Activated CD4-positive, alpha-beta T cell treated with anti-CD3 and anti-CD28 coated beads, Interleukin-2, Interleukin-4, amounts not matched to agents 100 ng/mL and 50 ng/mL, durations not matched to agents 16 hours and 8 hours (primary cell): ENCODE measurements at places on chromosomes 1 and 21.

- no peak for DNase-seq
These were observed 249.3 kb downstream of the ZNF648 start for GRCh38 chr1:181812208-181812607.

GRCh38 chr1:94883691-94884090 is 43.2 kb downstream of the CNN3 start:
- no peak for DNase-seq

DNA sequence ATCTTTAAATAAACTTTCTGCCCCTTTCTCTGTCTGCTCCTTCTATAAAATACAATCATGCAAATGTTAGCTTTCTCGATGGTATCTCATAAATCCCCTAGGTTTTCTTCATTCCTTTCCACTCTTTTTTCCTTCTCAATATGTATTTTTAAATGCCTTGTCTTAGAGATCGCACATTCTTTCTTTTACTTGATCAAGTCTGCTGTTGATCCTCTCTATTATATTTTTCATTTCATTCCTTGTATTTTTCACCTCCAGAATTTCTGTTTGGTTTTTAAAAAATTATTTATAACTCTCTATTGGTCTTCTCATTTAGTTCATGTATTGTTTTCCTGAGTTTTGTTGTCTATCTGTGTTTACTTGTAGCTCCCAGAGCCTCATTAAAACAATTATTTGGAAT is 36.0 kb downstream of the TNFSF4 start:
- DNase-seq: no peak

DNA sequence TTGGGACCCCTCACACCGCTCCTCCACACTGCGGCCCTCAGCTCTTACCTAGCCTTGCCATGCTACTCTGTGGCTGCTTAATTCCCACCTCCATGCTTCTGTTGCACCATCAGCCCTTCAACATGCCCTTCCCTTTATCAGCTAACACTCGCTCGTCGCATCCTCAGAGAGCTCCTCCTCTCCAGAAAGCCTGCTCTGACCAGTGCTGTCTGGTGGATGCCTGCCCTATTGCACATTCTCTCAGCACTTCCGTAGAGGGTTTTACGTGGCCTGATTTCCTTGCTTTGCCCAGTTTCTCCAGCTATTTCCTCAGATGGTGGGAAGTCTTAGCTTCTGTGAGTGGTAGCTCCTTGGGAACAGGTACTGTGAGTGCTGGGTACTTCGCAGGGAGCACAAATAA is 10.3 kb upstream of the LAD1 start:
- no peak for DNase-seq

DNA sequence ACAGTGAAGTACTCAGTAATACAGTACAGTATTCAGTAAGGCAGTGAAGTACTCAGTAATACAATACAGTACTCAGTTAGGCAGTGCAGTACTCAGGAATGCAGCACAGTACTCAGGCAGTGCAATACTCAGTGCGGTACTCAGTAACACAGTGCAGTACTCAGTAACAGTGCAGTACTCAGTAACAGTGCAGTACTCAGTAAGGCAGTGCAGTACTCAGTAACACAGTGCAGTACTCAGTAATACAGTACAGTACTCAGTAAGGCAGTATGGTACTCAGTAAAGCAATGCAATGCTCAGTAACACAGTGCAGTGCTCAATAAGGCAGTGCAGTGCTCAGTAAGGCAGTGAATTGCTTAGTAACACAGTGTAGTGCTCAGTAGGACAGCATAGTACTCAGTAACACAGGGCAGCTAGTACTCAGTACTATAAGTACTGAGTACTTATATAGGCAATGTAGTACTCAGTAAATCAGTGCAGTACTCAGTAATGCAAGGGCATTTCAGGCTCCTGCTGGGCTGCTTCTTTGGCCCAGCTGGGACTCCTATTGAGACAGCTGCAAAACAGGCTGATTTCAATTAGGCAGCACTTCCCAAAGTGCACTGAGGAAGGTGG is 411.3 kb downstream of the DISC1 start:
- DNase-seq: no peak

DNA sequence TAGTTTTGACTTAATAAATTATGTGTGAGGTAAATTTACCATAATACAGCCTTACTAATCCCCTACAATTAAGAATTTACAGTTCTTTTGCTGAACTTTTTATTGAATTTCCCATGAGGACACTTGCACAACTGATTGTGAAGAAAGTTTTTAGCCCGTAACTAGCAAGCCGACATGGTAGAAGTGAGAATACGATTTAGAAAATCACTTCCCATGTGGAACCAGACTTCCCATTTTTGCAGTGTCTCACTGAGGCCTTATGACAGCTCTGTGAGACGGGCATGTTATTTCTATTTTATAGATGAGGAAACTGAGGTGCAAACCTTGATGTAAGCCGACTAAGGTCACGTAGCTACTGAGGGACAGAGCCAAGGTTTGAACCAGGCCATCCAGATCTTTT is 32.5 kb upstream of the LMO4 start:
- DNase-seq: no peak

DNA sequence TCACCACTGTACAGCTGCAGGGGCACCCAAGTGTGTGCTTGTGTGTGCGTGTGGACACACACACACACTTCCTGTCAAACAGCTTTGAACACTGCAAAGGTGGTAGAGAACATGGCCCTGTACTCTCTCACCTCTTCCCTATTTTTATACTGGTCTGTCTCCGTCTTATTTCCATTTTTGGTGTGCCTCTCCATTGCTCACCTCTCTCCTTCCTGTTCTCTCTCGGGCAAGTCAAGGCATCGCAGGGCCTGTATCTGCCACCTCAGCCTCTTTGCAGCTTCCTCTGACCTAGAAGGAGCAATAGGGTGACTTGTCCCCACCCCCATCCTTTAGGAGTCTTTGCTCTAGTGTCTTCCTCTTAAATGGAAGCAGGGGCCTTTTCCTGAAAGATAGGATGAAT is 2.2 kb downstream of the SMCP start:
- DNase-seq: no peak

DNA sequence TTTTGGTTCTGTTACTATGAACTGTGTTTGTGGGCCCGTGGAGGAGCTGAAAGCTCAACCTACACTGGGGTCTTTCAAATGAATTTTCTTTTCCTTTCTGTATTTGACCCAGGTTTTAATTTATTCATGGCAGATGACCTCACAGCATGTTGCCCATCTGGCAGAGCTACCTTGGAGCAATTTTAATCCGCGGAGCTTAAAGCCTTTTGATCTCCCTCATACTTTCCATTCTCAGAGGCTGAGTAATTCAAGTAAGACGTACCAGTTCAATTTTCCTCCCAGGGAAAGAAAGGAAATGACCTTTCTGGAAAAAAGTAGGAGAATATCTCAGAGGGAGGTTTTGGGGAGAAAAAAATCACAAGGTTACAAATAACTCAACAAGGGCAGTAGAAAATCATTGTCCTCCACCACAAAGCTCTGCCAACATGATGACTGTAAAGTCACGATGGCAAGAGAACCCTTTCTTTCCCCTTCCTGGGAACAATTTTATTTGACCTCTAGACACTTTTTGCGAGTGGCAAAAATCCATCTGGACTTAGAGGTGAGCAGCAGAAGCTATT is 21.6 kb upstream of the PCP4 start:
- no peak for DNase-seq

DNA sequence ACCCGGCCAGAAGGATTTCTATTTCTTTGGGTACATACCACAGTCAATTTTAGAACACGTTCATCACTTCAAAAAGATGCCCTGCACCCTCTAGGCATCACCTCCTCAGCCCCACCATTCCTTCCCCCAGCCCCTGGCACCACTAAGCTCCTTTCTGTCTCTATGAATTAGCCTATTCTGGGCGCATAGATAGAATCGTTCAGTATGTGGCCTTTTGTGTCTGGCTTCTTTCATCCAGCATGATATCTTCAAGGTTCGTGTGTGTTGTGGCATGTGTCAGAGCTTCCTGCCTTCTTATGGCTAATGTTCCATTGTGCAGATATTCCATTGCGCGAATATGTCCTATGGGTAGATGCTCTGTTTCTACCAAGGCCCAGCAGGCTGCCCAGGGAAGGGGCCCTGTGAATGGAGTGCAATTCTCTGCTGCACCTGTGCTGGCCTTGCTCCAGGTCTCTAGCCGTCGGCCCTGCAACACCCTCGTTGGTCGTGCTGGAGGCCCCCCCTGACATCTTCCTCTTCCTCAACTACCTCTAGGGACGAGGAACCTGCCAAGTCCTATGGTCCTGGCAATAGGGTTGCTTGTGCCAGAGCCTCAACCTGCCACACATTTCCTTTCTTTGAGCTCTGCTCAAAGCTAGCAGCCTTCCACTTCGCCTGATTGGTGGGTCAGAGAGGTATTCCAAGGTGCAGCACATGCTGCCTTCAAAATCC is 113.5 kb downstream of the RIPK4 start:
- DNase-seq: no peak

- no peak for DNase-seq
These were observed 709.9 kb upstream of the ADGRL4 start for GRCh38 chr1:79716447-79716846.

DNA sequence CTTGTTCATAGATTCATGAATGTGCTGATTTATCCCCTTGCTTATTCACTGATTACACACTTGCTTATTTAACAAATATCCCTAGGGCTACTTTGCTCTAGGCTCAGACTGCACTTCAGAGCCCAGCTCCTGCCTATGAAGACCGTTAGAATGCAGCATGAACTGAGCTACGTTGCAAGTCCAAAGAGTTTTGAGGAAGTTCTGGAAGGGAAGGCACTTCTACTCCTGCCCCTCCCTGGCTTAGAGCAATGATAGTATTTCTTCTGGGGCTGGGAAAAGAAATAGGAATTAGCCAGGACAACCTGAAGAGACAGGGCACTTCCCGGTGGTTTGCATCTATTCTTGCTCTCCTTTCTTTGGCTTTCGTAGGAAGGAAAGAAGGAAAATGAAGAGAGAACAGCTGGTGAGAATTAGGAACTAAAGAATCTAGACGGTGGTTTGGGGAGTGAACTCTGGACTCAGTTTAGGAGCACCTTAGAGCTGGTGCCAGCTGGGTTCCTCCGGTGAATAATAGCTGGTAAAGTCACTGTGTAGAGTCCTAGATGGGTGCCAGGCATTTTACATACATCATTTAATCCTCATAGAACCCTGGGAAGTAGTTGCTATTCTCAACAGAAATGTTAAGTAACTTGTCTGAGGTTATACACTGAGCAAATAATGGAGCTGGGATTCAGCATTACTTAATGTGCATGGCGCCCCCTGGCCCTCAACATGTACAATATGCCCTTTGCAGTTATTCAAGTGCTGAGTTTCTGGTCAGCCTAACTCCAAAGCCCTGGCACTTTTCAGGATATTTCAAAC is 65.9 kb downstream of the NDUFS5 start:
- no peak for DNase-seq

- no peak for DNase-seq
These were observed 120.9 kb upstream of the PPP2R5A start for GRCh38 chr1:212164095-212164872.

- DNase-seq: no peak
These were observed 82.3 kb downstream of the ITPKB start for GRCh38 chr1:226656601-226657277.

DNA sequence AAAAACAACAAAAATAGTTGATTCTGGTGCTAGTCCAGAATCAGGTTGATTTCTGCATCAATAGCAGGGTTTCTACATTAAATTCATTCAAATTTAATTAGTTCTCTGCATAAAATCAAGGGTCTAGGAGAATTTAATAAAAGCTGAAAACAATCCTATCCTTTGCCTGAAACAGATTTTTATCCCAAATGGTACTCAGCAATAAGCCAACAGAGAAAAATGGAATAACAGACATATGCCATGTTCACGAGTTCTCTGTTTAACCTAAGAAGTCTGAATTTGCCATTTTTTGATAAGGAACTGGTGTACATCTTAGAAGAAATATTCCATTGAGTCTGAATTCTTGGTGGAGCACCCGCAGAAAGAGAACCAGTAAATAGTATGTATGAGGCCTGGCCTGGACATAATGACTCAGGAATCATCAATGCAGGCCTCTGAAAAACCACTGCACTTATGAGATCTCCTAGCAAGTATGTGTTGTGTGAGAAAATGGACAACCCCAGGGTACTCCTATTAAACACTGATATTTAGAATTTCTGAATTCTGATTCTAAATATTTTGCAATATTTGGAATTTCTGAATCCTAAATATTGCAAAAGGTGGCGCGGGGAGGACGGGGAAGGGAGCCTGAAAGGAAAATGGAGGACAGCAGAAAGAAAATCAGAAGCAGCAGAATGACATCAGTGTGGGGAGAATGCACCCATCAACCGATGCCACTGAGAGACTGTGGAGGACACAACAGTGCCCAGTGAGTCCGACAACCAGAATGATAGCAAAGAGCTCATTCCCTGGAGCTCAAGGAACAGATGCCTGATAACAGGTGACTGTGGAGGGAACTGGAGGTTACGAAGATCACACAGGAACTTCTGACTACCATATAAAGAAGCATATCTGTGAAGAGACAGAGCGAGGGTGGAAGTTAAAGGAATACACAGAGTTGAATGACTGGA is 97.6 kb downstream of the APP start:
- DNase-seq: no peak

DNA sequence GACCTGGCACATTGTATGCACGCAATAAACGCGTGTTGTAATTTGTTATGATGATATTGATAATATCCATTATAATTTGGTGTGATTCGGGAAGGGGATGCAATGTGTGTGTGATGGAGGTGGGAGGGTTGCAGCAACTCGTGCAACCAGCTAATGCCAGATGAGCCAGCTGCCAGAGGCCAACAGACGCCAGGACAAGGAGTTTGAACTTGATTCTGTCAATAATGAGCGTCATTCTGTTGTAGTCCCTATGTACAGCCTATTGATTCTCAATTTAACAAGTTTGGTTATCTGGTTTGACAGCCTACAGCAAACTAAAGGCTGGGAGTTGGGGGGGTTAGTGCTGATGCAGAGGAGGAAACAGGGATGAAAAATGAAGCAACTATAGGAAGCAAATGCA is 35.5 kb downstream of the TIAM1 start:
- no peak for DNase-seq

DNA sequence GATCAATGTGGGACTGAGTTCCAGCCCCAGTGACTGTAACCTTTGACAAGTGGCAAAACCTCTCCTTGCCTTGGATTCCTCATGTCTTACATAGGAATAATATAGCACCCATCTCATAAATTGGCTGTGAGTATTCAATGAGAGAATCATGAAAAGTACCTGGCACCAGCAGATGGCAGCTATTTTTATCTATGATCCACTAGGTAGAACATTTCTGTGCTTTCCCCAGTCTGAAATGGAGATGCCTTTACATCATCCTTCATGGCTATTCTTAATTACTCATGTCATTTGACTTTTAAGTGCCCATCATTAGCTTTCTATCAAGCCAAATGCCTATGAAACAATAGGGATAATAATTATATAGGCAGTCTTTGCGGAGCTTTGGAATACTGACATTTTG is 130.1 kb downstream of the TGFB2 start:
- no peak for DNase-seq

GRCh38 chr21:44618504-44618903 is 6.6 kb downstream of the KRTAP10-8 start:
- DNase-seq: no peak

DNA sequence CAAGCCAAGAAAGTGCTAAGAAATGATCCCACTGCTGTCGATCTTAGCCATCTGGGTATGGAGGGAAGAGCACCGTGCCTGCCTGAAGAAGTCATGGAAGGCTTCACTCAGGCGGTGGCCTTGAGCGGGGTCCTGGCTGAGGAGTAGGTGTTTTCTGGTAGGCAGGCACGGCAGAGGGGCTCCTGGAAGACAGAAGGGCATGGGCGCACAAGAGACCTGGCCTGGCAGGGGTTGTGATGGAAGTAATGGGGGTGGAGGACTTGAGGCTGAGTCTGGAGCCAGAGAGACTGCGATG is 185.1 kb downstream of the KAZN start:
- DNase-seq: no peak

- DNase-seq: no peak
These were observed 60.3 kb upstream of the GPR153 start for GRCh38 chr1:6321205-6321604.

- no peak for DNase-seq
These were observed 8.8 kb downstream of the SDC3 start for GRCh38 chr1:30899577-30900389.
